ENCODE measurements at places on chromosomes 1 and 21.

- H3K27me3 ChIP-seq: no peaks in the 10 kb centered on the region
- H3K4me1 ChIP-seq: no peaks in the 10 kb centered on the region
- DNase-seq: no peak
- H3K36me3 ChIP-seq: no peaks in the 10 kb centered on the region
- no peak overlapping the region for H3K27ac ChIP-seq
- no peak overlapping the region for H3K4me3 ChIP-seq
Observed at GRCh38 chr1:21262293-21263051, 27.8 kb downstream of the ECE1 start.

- peak; percentile 90 for DNase-seq
- H3K27me3 ChIP-seq: no peaks in the 10 kb centered on the region
- H3K4me1 ChIP-seq: peaks cover 7% of the 10 kb centered on the region
- peak within 1 kb of the TSS; percentile 74 for H3K4me3 ChIP-seq
Observed at GRCh38 chr1:211830328-211831142, at the start of gene LPGAT1. TSS of gene LPGAT1 (minus strand) at chr1:211830763. CDS start at chr1:211829296, 1,467 bp downstream.

DNA sequence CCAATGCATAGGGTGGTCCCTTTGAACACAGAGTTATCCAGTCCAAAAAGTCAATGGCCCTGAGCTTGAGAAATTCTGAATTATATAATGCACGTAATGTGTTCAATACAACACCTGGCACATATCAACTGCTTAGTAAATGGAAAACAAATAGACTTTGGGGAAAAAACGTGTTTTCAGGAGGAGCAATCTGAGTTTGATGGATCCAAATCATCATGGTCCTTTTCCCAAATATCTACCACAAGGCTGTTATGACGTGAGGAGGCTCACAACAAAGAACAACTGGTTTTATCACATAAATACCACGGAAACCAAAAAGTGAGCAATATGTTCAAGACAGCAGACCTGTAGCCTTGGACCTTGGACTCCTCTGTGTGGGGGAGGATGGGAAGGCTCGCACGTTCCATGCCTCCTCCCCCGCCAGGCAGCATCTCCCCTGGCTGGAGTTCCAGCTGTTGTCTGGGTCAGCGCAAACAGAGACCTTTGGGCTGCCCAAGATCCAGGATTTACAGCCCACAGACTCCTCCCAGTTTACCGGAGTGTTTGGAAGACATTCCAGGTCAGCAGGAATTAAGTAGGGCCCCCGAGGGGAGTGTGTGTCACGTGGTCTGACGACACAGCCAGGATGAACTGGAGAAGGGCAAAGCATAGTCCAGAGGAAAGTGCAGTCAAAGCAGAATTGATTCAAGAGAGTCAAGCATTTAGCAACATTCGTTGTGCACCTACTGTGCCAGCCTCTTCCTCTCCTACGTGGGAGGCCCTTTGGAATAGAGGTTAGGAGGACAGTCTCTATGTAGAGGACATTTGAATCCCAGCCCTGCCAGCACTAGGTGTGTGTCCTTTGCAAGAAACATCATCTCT is 32.2 kb upstream of the MED18 start:
- 0 out of 2 replicates have a peak overlapping the region, but pooled peaks have one; percentile 29 for H3K27ac ChIP-seq
- no peaks in the 10 kb centered on the region for H3K36me3 ChIP-seq
- no peak overlapping the region for H3K4me3 ChIP-seq
- H3K4me1 ChIP-seq: peaks cover 5% of the 10 kb centered on the region

- no peak for DNase-seq
- H3K27me3 ChIP-seq: no peaks in the 10 kb centered on the region
- H3K4me1 ChIP-seq: no peaks in the 10 kb centered on the region
- no peak overlapping the region for H3K4me3 ChIP-seq
Observed at GRCh38 chr1:225201447-225201846, 226.4 kb downstream of the LBR start.

- H3K4me3 ChIP-seq: no peak overlapping the region
- peaks cover 2% of the 10 kb centered on the region for H3K36me3 ChIP-seq
- no peak overlapping the region for H3K27ac ChIP-seq
- no peaks in the 10 kb centered on the region for H3K27me3 ChIP-seq
- no peak for DNase-seq
Observed at GRCh38 chr1:221174330-221174993, 295.2 kb downstream of the HLX start.

DNA sequence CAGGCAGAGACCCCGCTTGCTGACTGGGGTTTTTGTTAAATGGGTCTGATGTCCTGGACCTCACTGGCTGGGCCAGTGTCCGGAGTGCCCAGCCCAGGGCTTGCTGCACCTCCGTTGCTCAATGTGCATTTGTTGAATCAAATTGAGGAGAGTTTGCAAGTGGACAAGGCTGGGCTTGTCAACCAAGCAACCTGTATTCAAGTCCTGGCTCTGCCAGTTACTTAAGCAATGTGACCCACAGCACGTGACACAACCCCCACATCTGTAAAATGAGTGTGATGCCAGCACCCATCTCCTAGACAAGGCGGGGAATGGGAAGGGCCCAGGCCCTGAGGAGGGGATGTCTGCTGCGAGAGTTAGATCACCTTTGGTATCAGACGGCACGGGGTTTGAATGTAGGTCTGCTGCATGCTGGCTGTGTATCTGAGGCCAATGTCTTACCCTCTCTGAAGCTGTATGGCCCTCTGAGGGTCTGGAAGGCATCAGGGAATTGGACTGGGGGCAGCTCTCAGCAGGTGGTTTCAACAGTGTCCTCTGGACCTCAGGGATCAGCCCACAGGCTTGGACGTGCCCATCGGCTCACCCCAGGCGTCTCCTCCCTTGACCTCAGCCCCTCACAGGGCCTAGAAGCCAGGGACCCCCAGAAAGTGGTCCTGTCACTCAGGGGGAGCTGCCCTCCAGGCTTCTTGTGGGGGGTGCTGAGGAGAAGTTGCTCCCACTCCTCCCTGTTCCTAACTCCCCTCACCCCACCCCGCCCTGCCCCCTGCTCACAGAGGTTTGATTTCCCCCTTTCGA is 51.0 kb upstream of the RUNX3 start:
- no peaks in the 10 kb centered on the region for H3K27me3 ChIP-seq
- no peak overlapping the region for H3K27ac ChIP-seq
- DNase-seq: no peak
- H3K4me3 ChIP-seq: no peak overlapping the region
